Femur (tissue), 1 donor: ENCODE measurements at places on chromosomes 2 and 18.

- no peak for DNase-seq
Observed at GRCh38 chr2:191661097-191661924, 16.6 kb upstream of the NABP1 start.

DNA sequence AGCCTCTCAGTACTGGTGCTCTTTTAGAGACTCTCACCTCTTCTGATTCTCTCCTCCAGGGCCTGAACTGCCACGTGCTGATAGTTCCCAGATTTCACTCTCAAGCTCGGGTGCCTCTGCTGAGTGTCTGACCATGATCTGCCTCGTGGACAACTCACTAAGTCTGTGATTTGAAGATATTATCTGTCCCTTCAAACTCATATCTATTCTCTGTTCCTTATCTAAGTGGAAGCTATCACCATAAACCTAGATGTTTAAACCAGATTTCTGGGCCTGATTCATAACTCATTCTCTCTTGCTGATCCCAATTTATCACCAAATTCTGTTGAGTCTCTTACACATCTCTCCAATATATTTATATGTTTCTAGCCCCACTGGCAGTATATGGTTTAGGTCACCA lies 29.9 kb upstream of the KIDINS220 start:
- DNase-seq, result no peak

GRCh38 chr2:14303366-14304115 lies 329.0 kb upstream of the LRATD1 start:
- no peak for DNase-seq

DNA sequence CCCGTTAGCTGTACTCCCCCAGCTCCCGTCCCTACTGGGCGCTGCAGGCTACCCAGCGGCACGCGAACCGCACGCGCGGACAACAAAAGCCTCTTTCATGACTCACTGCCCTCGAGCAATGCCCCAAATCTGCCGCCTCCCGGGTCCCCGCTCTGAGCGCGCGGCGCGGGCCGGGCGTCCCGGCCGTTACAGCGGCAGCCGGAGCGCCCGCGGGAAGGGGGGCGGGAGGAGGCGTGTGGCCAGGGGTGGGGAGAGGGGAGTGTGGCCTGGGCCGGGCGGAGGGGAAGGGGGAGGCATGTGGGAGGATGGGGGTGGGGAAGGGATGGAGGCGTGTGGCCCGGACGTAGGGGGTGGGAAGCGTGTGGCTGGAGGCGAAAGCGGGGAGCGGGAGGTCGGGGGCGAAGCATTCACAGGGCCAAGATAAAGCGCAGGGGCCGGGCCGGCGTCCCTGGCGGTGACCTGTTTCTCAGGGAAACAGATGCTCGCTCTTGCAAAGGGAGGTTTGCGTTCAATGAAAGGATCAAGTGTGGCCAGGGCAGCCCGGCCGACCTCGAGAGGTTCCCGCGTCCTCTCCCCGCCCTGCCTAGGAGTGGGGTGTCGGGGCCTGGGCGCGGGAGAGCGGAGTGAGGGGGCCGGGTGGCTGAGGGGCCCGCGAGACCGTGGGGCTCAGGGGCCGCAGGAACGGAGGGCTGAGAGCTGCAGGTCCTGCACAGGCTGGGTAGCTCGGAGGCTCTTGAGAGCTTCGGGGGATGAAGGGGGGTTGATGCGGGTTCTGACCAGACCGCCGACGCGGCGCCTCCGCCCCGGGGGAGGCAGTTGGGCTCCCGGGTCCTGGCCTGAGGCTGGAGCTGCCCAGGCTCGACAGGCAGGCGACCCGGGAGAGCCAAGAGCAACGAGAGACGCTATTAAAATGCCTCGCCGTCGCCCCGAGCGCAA lies 3.5 kb upstream of the NEUROD1 start:
- DNase-seq, result no peak

DNA sequence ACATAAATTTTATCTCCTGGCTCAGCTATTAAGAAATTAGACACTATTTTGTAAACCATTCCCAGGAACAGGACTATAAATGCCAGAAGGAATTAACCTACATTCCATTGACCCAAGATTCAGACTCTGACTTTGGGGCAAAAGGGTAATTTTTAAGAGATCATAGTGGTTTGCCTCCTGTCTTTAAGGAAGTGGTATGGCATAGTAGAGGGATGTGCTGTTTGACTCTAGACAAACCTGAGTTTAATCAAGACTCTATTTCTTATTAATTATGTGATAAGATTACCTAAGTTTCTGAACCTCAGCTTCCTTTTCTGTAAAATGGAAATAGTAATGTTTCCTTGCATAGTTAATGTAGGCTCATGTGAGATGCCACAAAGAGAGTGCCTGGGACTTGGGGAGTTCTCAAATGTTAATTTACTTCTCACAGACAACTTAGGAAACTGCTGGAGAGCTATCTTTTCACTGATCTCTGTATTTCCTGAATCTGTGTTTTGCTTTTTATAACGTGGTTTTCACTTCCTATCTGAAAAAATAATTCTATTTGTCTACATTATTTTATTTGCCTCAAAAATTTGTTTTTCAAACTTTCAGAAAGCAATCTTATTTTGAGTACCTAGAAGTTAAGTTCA lies 11.9 kb upstream of the SLC40A1 start:
- no peak for DNase-seq

DNA sequence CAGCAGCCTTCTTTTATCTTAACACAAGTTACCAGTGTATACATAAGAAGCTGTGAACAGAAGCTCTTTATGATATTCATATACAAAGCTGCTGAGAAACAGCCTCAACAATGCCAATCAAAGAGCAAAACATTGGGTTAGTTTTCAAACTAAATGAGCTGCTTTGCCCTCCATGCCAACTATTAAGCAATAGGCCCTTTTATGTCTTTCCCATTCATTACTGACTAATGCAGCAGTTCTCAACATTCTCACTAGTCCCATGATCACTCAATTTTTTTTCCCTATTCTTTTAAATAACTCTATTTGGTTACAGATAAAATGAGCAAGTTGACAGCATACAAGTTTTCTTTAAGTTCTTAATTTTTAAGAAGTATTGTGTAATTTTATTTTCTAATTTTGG lies 57.9 kb upstream of the FRZB start:
- no peak for DNase-seq

- DNase-seq, result no peak
Observed at GRCh38 chr2:192002418-192002817, 155.5 kb upstream of the CAVIN2 start.

GRCh38 chr2:207676827-207677354 lies 34.5 kb upstream of the CCNYL1 start:
- no peak for DNase-seq

DNA sequence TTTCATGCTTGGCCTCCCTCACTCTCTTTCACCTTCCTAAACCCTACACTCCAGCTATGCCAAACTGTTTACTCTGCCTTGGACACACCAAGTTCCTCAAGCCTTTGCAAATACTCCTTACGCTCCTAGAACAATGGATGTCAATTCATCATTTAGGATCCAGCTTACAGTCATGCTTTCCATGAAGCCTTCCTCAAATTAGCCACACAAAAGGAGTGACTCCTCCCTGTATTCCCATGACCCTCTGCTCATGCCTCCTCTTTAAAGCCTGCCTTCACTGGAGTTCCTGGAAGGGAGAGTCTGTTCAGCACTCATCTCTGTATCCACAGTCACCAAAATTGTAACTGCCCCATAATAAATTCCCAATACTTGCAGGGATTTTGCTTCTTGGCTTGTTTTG lies 721 bp upstream of the EHD3 start:
- DNase-seq, result no peak

DNA sequence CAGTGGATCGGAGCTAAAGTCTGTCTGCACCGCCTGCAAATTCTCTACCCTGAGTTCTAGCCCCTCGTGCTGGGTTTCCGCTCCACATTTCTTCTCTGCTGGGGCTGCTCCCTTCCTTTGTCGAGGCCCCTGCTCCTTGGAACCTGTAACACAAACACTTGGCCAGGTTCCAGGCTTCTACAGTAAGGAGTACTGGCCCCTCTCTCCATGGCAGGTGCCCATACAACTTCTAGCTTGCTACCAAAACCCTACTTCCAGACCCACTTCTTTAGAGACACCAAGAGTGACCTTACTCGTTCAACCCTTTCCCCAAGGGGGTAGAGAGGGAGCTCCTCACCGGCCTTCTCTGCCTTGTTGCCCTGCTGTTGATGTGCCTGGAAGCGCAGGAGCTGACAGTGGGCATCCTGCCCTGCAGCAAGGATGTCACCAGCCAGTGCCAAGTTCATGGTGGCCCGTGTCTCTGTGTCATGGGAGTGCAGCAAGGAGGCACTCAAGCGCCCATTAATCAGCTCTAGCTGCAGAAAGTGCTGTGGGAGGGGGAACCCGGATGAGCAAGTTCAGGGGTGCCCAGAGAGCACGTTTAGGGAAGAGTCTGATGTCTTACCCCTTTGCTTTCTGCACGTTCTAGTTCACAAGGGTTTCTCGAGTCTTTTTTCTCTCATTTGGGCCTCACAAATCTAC lies 1.1 kb downstream of the PREB start:
- peak; percentile 33 for DNase-seq

DNA sequence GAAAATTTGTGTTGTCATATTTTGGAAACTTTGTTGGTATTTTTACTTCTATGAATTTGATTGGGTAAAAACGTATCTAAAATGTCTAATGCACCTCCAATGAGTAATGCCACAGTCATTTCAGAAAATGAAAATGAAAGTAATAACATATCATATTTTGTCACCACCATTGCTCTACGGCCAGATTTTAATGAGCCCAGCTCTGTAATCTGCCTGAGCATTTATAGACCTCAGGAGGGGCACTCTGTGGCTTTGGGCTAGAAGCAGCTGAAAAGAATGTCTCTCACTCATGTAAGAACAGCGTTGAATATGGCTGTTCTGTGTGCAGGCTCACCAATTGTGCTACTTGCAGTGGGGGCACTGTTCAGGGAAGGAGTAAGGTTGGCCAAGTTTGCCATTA lies 32.7 kb upstream of the ABCA12 start:
- DNase-seq, result no peak

DNA sequence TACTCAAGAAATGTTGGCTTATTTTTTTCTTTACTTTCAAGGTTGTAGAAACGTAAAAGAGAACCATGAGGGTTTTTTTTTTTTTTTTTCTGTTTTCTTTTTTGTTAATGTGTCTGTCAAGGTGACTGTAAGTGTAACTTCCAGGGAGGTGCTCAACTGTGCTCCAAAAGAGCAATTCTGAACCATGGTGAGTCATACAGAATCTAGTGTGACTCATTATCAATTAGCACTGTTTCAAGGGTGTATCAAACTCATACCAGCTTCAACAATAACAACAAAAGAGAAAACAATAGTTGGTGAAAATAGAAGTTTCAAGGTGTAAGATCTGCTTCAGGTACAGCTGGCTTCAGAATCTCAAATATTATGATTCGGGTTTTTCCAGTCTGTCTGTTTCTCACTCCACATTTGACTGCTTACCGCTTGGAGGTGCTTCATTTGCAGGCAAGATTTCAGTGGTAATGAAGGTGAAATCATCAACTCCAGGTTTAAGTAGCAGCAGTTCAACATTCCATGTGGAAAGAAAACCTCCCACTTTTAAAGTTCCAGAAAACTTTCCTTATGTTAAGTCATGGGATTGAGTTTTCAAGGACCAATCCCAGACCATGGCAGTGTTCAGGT lies 850.6 kb downstream of the CNTNAP5 start:
- DNase-seq, result no peak

GRCh38 chr2:62768615-62769014 lies 63.1 kb downstream of the EHBP1 start:
- no peak for DNase-seq

GRCh38 chr2:104502901-104503300 lies 351.0 kb upstream of the POU3F3 start:
- DNase-seq, result no peak

- no peak for DNase-seq
Observed at GRCh38 chr2:12173271-12173942, 427.0 kb downstream of the LPIN1 start.

GRCh38 chr2:72694715-72695496 lies 130.9 kb downstream of the EXOC6B start:
- peak; percentile 75 for DNase-seq

DNA sequence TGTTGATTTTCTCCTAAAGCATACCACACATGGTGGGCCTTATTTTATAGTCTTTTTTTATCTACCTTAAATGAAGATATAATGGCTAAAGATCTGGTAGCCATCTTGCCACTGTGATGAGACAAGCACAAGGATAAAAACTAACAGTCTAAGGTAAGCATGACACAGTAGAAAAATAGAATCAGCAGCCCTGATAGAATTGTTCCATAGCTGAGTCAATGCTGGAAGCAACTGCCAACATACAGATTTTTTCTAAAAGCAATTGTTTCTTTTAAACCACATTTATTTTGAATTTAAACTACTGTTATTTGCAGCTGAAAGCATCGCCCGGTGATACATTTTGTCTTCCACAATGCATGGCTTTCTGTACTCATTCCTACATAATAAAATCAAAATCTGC lies 1091.5 kb upstream of the CHAC2 start:
- DNase-seq, result no peak
